ENCODE measurements at places on chromosomes 2 and 18. TPM values are rescaled to one million over a fixed set of nuclear protein-coding genes. Genes with fewer than 3 reads are reported as not detected.

Gene TRIM54
- not detected for total RNA-seq

Gene COLEC12
- 14.7 TPM for total RNA-seq

Gene CRYBA2
- not detected for total RNA-seq

Gene SLC9A2
- total RNA-seq = 0.98 TPM

- no peak for DNase-seq
Measured at GRCh38 chr18:79402209-79402576, 6.5 kb downstream of the NFATC1 start.

- DNase-seq = no peak
Measured at GRCh38 chr2:8538931-8539621, 142.8 kb upstream of the ID2 start.

DNA sequence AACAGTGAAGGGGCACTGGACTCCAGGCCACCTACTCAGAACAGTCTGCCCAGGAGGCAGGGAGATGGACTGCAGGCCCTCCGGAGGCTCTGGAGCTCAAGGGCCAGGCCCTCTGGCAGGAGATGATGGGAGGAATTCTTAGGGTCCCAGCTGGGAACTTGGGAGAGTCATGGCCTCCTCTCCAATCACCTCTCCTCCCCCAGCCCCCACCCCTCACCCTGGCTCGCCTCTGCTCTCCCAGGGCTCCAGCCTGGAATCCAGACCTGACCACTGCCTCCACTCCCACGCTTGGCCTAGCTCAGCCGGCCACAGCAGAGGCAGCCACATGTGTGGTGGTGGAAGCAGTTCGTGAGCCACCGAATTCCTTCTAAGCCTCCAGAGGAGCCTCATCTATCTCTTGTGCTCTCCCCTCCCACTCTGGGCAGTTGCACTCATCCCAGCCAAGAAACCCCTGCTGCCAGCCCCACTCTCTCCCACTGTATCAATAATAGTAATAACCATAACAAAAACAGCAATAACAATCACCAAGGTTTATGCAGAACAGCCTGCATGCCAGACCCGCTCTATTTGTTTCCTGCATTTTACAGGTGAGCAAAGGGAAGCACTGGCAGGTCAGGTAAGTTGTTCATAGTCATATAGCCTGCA is 67.4 kb downstream of the TNS1 start:
- DNase-seq = no peak

DNA sequence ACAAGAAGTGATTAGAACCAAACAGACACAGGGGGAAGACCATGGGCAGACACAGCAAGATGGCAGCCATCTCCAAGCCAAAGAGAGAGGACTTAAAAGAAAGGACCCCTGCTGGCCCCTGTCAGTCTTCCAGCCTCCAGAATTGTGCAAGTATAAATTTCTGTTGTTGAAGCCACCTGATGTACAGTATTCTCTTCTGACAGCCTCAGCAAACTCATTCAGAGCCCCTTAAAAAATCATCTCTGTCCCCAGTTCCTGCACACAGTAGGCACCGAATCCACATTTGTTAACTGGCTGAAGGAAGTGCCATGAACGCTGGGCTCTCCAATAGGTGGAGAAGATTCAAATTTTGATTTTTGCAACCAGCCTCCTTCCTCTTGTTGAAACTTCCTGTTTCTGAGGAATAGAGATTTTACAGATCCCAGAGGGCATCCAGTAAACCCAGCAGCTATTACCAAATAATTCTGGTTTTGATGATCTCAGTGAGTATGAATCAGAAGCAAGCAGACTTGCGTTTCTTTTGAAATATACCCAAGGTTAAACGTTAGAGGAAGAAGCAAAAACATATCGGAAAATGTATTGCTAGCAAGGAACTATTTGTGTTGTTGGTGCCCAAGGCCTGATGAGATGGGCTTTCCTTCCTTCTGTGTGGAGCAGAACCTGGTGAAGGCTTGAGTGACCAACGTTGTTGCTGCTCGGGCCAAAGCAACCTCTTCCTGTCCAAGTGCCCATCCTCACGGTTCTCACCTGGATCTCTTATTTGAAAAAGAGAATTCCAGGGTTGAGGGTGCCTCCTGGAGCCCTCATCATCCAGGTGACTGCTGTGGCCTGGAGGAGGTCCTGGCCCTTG is 47.7 kb upstream of the PLB1 start:
- DNase-seq = no peak

DNA sequence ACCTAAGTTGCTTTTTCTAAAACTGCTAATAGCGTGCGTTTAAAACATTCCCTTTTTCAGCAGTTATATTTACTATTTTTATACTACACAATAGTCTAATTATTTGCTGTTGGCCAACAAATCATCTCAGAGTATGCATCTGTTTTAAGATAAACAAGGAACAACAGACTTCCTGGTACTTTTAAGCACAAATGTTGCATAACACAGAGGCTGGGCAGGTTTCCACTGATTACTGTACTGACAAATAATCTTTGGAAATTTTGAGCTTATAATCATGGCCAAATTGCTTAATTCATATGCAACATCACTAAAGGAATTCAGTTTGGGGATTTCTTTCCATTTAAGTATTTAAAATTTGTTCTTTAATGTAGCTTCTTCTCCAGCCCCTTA is 737.4 kb upstream of the SALL3 start:
- DNase-seq = no peak

DNA sequence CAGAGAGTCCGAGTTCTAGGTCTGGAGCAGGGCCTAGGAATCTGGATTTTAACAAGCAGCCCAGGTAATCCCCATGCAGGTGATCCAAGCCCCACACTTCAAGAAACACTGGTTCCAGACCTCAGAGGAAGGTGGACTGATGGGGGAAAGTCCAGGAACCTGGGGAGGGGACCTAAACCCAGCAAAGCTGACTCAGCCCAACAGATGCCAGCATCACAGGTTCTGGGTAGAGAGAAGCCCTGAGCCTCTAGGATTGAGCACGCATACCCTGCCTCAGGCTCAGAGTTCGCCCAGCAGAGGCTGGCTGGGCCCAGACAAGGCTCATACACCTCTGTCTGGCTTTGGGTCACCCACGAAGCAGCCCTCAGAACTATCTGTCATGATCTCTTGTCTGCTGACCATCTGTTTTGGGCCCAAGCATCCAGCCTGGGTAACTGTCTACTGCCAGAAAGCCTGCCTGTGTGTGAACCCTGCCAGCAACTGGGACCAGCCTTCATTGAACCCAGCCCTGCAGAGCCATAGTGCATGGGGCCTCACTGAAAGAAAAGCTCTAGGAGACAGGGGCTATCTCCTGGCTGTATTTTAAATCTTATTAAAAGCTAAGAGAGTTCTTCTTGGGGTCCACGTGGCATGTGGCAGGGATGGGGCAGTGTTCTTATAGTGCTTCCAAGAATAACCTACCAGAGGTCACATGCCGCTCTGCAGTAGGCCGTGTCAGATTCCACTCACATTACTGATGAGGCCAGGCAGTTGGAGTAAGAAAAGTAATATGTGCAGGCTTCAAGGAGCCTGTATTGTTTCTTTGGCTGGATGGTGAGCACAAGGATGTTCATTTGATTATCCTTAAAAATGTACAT is 7.4 kb downstream of the TMEM127 start:
- no peak for DNase-seq

GRCh38 chr18:59921384-59921891 is 21.6 kb downstream of the PMAIP1 start:
- no peak for DNase-seq

DNA sequence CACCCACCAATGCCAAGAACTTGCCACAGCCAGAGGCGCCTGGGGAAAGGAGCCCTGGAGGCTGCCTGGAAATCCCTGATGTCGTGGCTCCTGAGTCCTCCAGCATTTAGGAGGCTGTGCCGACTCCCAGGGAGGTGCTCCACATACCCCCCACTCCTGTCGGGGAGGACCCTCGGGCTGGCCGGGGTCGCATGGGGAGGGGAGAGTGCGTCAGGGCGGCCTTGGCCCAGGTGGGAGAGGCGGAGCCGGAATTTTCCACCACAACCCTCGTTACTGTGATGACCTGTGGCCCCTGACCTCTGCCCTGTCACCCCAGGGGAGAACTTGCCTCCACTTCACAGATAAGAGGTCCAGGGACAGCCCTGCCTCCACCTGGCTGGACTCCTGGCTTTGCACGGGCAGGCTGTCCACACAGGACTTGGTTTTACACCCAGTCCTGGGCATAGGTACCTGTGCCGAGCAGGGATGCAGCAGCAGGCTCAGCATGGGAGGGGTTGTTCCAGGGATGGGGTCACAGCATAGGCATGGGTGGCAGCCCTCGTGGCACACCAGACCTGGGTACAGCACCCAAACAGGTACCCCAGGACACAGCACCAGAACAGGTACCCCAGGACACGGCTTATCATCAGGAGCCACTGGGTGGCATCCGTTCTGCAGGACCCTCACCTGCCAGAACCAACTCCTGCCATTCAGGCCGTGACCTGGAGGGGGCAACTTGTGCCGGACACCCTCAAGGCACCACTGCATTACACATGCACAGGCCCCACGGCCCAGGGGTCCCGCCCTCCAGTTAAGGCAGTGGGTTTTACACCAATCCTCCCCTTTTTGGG is 12.3 kb upstream of the AGXT start:
- DNase-seq = no peak

DNA sequence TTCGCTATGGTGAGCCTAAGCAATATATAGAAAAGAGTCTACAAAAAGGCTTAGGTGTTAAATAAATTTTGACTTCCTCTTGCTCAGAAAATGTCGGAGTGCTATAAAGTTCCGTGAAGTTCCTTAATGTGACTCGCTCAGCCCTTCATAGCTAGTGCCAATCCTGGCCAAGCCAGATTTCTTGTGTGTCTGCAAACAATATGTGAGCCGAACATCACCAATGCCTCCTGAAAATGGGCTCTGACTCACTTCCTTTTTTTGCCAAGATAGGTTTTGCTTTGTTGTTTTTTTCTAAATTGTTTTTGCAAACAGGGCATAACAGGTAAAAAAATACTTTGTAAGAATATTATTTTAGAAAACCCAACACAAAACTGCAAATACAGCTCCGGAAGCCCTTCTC is 26.1 kb downstream of the CDC42EP3 start:
- DNase-seq = no peak

DNA sequence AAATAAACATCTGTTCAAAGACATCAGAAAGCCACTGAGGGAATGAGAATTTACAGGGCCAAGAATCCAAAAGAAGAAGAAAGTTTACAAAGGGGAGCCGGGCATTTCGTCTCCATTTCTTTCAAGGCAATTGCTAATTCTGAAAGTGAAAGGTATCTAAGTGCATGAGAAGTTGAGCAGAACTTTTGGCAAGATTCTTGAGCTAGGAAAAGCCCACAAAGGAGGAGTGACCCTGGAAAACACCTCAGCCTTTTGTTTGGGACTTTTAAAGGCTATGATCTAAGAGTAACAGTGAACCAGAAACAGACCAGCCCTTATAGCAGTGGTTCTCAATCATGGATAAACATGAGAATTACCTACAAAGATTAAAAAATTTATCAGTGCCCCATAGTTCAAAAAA is 87.4 kb downstream of the MDH1 start:
- no peak for DNase-seq

- no peak for DNase-seq
Measured at GRCh38 chr2:9405636-9406035, 17.7 kb downstream of the ITGB1BP1 start.

All from breast epithelium (tissue), 4 donors.